Activated CD4-positive, alpha-beta T cell treated with anti-CD3 and anti-CD28 coated beads, Interleukin-2, amount 10 ng/mL, durations not matched to agents 7 days and 5 days (primary cell): ENCODE measurements at places on chromosomes 6 and 20. TPM values are rescaled to one million over a fixed set of nuclear protein-coding genes. Genes with fewer than 3 reads are reported as not detected.
A peak's percentile ranks its signal among the peaks of the same experiment; 100 is the strongest.

GRCh38 chr6:155708100-155708499, 252.5 kb upstream of the NOX3 start:
- no peak for DNase-seq

DNA sequence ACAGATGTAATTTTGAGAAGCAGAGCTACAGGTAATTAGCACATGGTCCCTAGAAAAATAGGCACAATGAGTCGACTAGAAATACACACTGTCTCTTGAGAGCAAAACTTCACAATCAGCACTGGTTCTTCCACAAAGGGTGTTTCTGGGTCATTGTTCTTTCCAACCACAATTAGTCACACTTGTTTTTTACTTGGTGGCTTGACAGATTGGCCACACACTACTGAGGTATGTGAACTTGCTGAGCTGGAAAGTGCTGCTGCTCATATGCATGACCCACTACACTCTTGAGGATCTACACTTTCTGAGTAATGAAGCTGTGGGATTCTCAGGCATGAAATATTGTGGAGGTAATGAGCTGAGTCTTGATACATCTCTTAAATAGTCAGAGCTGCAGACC, 347.7 kb downstream of the BCKDHB start:
- DNase-seq, result no peak

DNA sequence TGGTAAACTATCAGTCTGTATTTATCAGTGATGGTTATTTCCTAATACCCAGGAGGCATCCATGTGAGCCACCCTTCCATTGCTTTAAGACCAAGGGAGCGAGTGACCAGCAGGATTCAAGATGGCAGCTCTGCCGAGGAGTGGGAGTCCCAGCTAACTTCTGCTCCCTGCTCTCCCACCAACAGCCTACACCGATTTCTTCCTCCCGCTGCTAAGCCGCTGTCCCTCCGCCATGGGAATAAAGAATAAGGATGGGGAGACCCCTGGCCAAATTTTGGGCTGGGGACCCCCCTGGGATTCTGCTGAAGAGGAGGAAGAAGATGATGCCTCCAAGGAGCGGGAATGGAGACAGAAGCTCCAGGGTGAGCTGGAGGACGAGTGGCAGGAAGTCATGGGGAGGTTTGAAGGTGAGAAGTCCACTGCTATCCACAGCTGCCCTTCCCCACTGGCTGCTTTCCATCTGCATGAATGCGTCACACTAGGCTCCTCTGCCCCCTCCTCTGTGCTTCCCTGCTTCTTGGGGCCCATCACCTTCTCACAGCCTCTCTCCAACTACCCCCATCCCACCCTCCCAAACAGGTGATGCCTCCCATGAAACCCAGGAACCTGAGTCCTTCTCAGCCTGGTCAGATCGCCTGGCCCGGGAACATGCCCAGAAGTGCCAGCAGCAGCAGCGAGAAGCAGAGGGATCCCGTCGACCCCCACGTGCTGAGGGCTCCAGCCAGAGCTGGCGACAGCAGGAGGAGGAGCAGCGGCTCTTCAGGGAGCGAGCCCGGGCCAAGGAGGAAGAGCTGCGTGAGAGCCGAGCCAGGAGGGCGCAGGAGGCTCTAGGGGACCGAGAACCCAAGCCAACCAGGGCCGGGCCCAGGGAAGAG, 10.3 kb downstream of the NFKBIL1 start:
- no peak for DNase-seq

- no peak for DNase-seq
Measured at GRCh38 chr6:134402372-134402984, 84.6 kb upstream of the SGK1 start.

- peak; percentile 57 for DNase-seq
Measured at GRCh38 chr6:43771858-43772680, 2.1 kb downstream of the VEGFA start.

DNA sequence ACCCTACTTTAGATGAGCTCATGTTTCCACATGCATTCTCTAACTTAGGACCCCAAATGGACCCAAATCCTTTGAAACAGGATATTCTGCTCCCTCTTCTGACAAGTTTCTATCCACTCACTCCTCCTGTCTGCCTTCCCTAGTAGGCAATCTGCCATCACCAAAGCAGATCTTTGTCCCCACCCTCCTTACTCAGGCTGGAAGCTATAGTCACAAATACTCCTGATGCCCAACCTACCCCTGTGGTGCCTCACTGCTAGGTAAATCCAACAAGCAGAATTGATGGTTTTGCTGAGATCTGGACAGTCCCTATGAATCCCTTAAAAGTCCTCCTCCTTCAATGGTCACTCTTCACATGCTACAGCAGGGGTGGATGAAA, 21.7 kb downstream of the ELOVL5 start:
- DNase-seq, result no peak

- no peak for DNase-seq
Measured at GRCh38 chr6:79005024-79005423, 73.0 kb downstream of the PHIP start.

DNA sequence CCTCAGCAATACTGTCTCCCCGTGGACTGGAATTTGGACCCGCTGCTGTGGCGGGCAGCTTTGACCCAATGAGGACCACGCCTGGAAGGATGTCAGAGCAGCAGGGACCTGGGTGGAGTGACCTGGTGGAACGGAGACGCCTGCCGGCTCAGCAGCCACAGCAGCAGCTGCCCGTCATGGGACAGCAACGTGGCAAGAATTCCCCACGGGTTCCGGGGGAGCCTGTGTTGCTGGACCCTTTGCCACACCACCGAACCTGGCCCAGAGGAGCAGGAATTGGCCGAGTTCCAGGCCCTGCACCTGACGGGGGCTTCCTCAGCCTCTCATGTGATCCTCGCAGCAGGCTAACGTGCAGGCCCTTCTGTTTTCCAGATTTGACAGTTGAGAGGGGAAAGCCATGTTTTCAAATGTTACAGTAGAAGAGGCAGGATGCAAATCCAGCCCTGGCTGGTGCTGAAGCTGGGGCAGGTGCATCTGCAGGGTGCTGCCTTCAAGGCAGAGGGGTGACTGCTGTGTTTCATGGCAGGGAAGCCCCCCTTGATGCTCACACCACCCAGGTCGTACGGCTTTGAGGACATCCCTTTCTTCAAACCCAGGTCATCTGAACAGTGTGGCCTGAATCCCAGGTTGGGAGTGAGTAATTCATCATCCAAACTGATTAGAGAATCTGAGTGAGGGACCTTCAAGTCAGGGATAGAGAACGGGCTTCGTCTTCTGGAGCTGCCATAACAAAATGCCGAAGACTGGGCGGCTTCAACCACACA, 93.4 kb downstream of the THBS2 start:
- no peak for DNase-seq

GRCh38 chr20:51359401-51359800, 183.1 kb downstream of the NFATC2 start:
- DNase-seq, result no peak

DNA sequence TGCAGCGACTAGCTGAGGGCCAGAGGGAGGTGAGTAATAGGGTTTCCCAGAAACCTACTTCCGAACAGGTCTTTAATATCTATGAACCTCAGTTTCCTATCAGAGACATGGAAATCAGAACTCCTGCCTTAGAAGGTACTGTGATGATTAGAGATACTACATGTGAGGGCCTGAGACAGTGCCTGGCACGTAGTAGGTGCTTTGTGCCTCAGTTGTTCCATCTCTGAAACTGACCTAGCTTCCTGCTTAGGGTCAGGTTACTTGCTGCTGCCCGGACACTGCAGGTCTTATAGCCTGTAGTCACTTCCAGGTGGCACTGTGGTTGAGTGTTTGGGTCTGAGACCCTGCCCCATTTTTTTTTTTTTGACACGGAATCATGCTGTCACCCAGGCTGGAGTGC, 20.9 kb downstream of the RAB44 start:
- DNase-seq, result no peak

SEMG1 gene
- total RNA-seq, result not detected
